Lung microvascular endothelial cell (primary cell): ENCODE measurements at places on chromosomes 1 and 21. TPM values are rescaled to one million over a fixed set of nuclear protein-coding genes. Genes with fewer than 3 reads are reported as not detected.

GRCh38 chr21:28311411-28312190 lies 681.1 kb downstream of the LTN1 start:
- peak; percentile 45 for DNase-seq

CR1L gene
- total RNA-seq: not detected in 2 replicates

DNA sequence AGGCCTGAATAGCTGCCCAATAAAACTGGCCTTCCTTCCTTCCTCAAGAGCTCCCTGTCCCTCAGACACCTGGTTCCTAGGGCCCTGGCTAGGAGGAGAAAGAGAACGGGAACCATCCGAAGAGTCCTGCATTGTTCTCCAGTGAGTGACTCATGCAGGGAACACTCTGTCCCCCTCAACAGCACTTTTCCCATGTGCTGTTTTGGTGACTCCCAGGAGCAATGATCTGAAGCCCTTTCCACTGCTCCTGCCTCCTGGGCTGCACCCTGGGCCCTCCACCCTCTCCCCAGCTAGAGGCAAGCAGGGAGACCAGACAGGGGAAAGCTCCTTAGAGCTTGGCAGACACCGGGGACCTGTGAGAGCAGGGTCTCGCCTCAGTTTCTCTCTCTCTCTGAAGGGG lies 18.9 kb downstream of the TNNT2 start:
- peak; percentile 50 for DNase-seq

DNA sequence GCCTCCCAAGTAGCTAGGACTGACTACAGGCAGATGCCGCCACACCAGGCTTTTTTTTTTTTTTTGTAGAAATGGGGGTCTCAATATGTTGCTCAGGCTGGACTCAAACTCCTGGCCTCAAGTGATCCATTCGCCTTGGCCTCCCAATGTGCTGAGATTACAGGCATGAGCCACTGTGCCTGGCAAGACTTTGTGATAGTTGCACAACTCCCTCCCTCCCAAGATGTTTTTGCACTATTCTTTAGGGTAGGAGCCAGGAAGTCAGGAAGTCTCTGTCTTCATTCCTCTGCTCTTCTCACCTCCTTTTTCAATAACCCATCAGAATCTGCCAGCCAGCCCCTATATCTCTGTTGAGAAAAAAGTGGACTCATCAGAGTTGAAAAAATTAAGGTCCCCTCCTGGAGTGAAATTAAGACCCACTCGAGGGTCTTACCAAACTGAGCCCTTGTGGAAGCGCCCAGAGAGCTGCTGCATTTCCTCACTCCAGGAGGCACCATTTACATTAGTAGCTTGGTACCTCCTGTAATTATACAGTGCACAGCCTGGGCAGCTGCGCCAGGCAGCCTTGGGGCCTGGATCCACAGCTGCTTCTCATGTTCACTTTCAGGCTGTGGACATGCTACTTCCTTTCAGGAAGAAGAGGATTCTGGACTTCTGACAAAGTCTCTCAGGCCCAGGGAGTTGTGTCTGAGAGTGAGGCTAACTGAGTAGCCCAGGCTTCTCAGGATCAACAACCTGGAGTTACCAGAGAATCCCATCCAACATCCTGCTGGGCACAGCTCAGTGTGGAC lies 24.0 kb downstream of the TCEA3 start:
- peak; percentile 66 for DNase-seq

DNA sequence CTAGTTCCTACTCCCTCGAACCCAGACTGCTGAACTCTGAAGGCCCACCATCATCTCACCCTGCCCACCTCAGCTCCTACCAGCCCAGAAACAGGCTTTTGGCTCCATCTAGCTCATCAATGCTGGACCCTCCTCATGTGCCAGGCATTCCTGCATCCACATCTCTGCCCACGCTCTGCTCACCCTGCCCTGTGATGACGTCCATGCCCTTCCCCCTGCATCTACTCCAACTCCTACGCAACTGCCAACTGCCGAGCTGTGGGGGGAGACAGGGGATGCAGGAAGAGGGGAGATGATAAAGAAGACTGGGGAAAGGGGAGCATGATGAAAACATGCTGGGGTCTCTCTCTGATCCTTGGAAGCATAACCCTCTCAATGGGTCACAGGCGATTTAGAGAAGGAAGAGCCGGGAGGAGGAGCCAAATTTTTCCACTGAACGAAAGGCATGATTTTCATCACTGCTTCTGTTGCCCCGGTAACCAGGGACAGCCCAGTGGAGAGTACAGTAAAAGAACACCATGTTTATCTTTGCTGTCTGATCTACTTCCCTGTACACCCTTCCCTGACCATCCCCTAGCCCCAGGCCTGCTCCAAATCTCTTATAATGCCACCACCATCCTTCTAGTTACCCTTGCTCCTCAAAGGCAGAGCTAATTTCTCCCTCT lies 44.3 kb downstream of the CD34 start:
- peak; percentile 75 for DNase-seq

FAM131C gene
- total RNA-seq: 0.22 TPM in 1 of 2 replicates, not detected in the other

DNA sequence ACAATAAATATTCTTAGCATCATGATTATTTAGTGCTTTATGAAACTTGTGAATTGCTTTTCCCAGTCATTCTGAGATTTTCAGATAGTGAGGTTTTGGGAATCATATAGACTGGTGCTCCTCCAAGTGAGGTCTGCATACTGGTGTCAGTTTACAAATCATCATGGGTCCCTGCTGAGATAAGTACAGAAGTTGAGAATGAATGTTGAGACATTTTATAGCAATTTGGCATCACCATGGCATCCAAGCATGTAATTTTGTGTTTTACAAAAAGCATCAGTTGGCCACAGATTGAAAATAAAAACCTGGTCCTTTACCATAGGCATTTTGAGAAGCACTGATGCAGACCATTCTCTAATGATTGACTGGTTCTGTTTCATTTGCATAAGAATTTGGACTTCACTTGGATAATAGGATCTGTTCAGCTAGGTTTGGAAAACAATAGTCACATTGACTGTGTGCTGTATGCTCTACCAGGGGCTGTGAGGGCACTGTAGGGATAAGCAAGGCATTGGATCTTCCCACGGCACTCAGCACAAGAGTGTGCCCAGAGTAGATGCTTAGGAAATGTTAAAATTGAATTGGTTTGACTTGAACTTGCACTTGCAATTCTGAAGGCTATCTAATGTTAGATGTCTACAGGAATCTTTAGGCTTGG lies 79.0 kb upstream of the JUN start:
- no peak for DNase-seq

- no peak for DNase-seq
Observed at GRCh38 chr1:116389013-116389412, 16.0 kb downstream of the ATP1A1 start.

GRCh38 chr1:96587222-96587621 lies 134.4 kb upstream of the PTBP2 start:
- DNase-seq: no peak

RPTN gene
- total RNA-seq: not detected in 2 replicates

ALX3 gene
- total RNA-seq: not detected in 2 replicates

GRCh38 chr1:226656601-226657277 lies 82.3 kb downstream of the ITPKB start:
- DNase-seq: no peak

- no peak for DNase-seq
Observed at GRCh38 chr1:47765236-47765635, 231.9 kb downstream of the TRABD2B start.

ANKRD34A gene
- total RNA-seq: under 0.01 TPM in 1 of 2 replicates, not detected in the other

GRCh38 chr1:11645270-11645669 lies 9.0 kb downstream of the FBXO2 start:
- DNase-seq: no peak

CFAP126 gene
- total RNA-seq: not detected in 2 replicates

DNA sequence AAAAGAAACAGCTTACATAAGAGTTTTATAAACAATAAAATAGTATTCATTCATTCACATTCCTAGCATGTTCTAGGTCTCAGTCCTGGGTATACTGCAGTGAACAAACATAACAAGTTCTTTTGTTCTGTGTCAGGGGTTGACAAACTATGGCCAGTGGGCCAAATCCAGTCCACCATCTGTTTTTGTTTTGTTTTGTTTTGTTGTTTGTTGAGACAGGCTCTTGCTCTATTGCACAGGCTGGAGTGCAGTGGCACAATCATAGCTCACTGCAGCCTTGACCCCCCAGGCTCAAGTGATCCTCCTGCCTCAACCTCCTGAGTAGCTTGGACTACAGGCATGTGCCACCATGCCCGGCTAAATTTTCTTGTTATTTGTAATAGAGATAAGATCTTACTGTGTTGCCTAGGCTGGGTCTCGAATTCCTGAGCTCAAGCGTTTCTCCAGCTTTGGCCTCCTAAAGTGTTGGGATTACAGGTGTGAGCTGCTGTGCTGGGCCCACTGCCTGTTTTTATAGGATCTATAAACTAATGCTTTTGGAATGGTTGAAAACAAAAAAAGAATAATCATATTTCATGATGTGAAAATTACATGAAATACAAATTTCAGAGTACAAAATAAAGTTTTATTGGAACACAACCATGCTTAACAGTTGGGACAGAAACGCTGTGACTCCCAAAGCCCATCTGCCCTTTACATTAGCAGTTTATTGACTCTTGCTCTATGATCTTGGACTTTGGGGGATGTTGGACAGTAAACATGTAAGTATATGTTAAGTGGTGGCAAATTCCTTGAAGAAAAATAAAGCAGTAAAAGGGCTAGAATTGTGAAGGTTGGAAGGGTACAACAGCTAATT lies 17.9 kb downstream of the CAPZA1 start:
- peak; percentile 14 for DNase-seq

DNA sequence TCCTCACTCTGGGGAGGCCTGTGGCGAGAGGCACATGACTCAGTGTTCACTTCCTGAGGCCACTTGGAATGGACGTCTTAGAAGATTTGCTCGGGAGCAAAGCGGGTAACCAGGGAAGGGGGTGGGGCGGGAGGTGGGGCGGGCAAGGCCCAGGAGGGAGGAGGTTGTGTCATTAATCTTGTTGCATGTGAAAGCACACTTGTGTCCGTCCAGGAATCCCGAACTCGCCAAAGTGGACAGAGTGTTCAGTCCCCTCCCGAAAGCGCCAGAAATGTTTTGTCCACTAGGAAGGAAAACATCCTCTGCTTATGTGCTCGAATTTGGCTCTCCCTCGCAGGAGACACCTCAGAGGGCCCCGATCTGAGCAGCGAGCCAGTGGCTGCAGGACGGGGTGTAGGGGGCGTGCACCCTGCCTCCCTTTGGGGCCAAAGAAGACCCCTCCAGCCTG lies 84.2 kb downstream of the SPSB1 start:
- DNase-seq: no peak

GRCh38 chr1:168285521-168285790 lies 4.8 kb downstream of the TBX19 start:
- no peak for DNase-seq

DNA sequence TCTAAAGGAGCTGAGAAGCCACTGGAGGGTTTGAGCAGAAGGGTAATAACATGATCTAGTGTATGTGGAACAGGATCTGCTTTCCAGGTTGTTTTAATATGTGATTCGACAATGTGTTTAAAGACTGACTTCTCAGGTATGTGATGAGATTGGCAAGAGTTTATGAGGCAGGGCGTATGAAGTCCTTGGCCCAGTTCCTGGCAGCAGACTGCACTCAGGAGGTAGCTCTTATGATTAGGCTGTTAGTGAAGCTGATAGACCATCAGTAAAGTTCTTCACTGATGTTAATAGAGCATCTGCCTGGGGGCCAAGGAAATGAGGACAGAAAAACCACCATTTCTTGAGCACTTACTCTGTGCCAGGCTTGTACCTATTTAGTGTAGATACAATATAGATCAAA lies 41.9 kb upstream of the SERBP1 start:
- no peak for DNase-seq

DNA sequence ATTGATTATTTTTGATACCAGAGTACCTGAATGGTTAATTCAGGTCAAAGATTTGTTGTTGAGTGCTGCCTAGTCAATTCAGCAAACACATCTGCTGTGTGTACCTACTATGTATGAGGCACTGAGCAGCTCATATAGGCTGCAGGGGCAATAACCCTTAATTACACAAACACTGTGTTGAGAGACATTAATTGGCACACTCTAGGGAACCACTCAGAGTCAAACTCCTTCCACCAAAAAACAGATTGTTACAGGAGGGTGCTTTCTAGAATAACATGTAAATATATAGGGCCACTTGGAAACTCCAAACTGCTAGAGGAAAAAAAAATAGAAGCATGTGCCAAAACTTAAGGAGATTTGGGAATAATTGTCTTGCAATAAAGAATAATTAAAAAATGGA lies 31.3 kb downstream of the UBE2U start:
- no peak for DNase-seq

HCRTR1 gene
- total RNA-seq: 1.5 and 5.4 TPM in 2 replicates

GRCh38 chr1:99264201-99265021 lies at the start of gene PLPPR4:
PLPPR4 (plus strand) TSS chr1:99264492; CDS start chr1:99264594, 102 bp downstream.
- peak; percentile 5 for DNase-seq

GRCh38 chr1:232282498-232282897 lies 347.4 kb downstream of the SIPA1L2 start:
- no peak for DNase-seq

GRCh38 chr1:34696230-34696629 lies 58.6 kb upstream of the GJB5 start:
- DNase-seq: no peak

- DNase-seq: peak; percentile 91
Observed at GRCh38 chr1:113978863-113979702, at the start of gene OLFML3. OLFML3 (plus strand) TSS chr1:113979474; CDS start chr1:113979517, 43 bp downstream.

DNA sequence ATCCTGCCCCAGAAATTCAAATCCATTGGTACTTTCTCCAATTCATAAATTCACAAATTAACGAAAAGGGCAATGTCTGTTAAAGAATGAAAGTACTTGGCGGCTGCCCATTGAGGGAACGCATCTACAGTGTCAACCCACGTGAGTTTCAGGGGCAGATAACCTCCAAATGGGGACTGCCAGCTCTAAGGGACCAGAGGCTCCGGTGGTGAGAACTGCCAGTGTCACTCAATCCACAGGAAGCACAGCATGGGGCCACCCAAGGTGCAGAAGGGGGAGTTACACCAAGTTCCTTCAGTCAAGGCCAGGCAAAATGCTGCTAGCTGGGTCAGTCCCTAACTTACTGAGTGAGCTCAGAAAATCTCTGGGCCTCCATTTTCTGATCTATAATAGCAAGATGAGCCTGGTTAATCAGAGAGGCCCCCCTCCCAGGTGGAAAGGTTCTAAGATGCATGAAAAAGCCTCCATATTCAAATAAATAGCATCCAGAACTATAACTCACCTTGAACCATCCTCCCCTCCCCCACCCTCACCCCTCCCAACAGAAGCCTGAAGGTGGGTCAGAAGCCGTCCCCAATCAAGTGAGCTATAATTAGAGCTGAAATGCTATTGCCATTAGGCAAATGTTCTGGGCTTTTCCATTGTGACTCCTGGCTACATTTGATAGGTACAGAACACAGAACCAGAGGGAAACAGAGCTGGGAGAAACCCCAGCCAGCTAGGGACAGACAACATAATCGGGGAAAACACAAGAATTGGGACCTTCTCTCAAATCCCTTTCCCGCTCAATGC lies 41.7 kb downstream of the LRP8 start:
- no peak for DNase-seq

ARTN gene
- not detected in 2 replicates for total RNA-seq

PDZK1 gene
- total RNA-seq: not detected in 2 replicates

RIMS3 gene
- 0.20 and 0.22 TPM in 2 replicates for total RNA-seq

TMCO4 gene
- 6.1 and 7.3 TPM in 2 replicates for total RNA-seq

FAM76A gene
- 5.4 and 9.1 TPM in 2 replicates for total RNA-seq

DNA sequence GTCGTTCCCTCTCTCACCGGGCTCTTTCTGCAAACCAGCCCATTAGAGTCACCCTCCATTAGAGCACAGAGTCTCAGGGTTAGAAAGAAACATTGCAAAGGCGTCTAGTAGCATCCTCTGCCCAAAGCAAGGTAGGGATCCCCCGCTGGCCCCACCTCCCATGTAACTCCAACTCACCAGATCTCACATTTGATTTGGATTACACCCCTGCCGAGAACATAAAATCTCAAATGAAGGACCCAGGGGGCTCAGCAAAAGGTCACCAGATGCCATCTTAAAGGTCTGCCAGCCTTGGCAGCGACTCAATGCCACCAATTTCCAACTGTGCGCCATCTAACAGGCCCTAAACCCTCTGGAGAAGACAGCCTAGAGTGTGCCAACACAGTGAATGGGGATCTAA lies 14.1 kb downstream of the C1orf87 start:
- DNase-seq: no peak

CDC20 gene
- total RNA-seq: 6.9 and 27.5 TPM in 2 replicates

TGFB2 gene
- 13.5 and 122 TPM in 2 replicates for total RNA-seq
